ENCODE measurements at places on chromosomes 1 and 21.

GRCh38 chr1:229669333-229669732 lies 43.3 kb downstream of the URB2 start:
- no peak for DNase-seq

GRCh38 chr1:81213279-81213678 lies 587.5 kb upstream of the ADGRL2 start:
- no peak for DNase-seq

- no peak for DNase-seq
Measured at GRCh38 chr1:18938008-18938706, 18.3 kb downstream of the IFFO2 start.

DNA sequence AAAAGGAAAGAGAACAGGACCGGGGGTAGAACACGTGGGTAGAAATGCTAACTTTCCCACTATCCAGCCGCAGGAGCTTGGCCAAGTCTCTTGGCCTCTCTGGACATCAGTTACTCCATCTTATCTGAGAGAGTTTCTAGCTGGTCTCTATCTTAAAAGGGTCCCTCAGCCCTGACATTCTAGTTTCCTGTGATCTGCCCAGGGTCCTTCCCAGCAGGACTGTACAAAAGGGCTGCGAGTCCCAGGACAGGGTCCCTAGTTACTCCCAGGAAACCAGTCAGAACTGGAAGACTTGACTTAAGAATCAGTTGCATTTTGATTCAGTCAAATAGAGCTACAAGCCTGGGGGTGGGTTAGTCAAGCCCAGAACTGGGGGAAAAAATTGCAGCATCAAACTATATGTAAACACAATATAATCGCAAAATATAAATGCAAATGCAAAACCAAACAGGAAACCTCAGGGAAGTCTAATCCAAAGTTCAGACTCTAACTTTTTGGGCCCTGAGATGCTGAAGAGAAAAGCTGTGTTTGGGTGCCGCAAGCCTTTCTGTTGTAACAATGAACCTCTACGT lies 2.9 kb downstream of the ASAP3 start:
- no peak for DNase-seq

DNA sequence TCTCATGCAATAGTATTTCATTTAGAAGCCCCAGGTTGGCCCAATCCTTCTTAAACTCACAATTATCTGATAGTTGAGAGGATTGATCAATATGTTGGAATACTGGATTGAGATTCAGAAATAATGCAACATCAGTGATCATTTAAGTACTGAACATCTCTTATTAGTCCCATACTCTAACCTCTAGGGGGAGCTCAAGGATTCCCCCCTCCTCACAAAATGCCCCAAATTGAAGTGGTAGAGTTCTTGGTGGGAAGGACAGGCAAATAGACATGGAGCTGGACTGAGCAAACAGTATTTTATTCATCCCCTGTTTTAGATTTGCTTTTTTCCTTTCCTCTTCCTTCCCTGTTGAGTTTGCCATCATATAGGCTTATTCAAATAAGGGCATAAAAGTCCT lies 62.8 kb downstream of the NGF start:
- no peak for DNase-seq

GRCh38 chr1:242055749-242056320 lies 56.9 kb upstream of the MAP1LC3C start:
- DNase-seq, result no peak

GRCh38 chr1:91555074-91555730 lies 54.6 kb downstream of the CDC7 start:
- no peak for DNase-seq

DNA sequence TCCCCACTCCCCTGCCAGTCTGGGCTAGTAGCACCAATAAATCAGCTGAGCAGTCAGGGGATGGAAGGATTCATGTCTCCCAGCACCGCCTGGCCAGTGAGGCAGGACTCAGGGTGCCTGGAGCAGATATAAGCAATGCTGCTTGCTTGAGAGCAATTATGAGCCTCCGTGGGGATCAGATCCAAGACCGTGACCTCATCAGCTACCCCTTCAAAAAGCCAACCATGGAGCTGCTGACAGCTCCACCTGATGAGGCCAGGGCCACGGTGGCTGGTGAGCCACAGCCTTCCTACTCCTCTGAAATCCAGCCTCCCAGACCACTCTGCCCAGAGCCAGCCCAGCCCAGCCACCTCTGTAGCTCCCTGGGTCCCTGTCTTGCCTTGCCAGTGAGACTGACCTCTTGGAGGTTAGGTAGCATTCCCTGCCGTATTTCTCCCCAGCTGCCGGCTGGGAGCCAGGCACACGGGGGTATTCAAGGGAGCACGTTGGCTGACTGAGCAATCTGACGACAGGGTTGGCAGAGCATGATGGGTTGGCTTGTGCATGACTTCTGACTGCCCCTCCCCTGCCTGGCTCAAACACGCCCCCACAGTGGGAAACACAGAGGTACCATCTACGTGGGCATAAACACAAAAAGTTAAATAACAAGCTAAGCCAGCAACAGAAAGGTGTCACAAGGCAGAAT lies 28.4 kb downstream of the SYT2 start:
- DNase-seq, result no peak

DNA sequence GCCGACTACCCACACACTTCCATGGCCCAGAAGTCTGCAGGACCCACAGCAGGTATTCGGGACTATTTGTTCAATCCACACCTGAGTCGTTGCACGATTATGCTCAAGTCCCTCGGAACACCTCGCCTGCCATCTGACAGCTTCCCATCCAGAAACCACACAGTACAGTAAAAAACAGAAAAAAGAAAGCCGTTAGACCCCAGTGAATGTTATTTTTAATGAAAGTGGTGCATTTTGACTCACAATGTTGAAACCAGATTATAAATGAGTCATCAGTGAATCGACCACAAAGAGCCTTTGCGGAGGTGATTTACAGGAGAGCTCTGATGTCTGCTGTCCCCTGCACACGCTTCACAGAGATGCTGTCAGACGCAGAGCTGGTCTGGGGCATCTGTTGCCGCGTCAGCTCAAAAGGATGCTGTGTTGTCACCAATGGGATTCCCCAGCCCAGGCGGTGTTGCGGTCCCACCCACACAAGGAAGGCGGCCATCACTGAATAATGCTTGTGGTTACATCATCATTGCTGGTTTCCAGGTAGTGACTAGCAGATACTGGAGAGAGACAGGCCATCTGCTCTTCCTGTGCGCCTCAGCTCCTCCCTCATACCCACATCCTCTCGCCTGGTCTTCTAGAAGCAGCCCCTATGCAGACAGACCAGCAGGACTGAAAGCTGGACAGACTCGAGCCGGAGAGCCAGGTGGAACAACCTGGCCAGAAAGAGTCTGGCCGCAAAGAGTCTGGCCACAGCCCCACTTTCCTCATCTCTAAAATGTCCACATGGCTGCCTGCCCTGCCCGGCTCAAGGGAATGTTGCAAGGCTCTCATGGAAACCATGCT lies 116.8 kb downstream of the TOMM20 start:
- no peak for DNase-seq

DNA sequence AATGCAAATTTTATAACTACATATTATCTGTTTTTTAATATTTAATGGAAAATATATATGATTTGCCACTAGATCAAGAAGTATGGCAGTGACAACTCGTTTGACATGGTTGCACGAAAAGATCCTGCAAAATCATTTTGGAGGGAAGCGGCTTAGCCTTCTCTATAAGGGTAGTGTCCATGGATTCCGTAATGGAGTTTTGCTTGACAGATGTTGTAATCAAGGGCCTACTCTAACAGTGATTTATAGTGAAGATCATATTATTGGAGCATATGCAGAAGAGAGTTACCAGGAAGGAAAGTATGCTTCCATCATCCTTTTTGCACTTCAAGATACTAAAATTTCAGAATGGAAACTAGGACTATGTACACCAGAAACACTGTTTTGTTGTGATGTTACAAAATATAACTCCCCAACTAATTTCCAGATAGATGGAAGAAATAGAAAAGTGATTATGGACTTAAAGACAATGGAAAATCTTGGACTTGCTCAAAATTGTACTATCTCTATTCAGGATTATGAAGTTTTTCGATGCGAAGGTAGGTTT lies 556 bp downstream of the IFI44 start:
- DNase-seq, result no peak

DNA sequence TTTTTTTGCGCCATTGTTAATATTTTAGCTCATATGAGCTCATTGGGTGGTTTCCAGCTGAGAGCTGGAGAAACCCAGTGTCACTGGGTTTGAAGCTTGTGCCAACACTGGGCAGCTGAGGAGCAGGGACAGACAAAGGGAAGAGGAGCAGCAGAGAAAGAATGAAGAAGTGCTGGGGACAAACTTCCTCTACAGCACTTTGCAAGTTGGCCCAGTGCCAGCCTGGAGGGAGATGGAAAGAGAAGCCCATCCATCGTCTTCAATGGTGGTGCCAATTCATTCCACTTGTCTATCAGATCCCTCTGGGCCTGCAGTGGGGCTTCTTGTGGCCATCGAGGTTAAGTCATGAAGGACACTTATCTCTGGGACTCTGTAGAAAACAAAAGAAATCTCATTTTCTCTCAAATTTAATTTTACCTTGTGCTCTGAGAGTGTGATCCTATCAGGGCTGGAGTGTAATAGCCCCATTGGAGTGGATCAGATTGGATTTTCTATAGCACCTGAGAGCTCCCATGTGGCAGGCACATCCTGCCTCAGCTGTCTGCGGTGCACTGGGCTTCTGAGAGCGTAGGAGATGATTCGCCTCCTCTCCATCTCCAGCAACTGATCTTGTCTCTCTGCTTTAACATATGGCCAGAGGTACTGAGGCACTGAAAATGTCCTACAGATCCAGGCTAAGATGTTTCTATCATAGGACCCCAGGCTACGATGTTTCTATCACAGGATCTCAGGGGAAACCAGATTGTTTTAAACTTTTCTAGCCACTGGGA lies 114.7 kb downstream of the TNR start:
- DNase-seq, result no peak

- DNase-seq, result no peak
Measured at GRCh38 chr1:205274041-205274691, 46.4 kb downstream of the TMCC2 start.

- no peak for DNase-seq
Measured at GRCh38 chr1:163144418-163144817, 58.3 kb downstream of the RGS5 start.

- no peak for DNase-seq
Measured at GRCh38 chr1:19940486-19941205, 17.2 kb upstream of the PLA2G2E start.

DNA sequence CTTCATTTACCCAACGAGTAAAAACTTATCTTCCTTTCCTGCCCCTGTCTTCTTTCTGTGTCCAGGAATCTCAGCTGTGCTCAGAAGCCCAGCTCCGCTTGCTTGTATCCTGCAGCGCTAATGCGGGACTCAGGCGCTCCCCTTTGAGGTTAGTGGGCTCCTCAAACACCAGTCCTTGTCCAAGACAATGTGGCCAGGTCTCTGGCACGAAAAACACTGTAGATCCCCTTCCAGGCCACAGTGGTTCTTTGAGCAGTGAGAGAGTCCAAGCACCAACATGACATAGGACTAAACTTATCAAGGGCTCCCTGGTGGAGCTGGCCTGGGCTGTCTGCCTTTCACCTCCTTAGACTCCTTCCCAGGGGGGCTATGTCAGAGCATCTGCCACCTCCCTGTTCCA lies 53.7 kb downstream of the PLD5 start:
- no peak for DNase-seq

GRCh38 chr1:103084181-103084580 lies 24.1 kb downstream of the COL11A1 start:
- no peak for DNase-seq

- no peak for DNase-seq
Measured at GRCh38 chr1:147669469-147670318, 630 bp downstream of the ACP6 start.

DNA sequence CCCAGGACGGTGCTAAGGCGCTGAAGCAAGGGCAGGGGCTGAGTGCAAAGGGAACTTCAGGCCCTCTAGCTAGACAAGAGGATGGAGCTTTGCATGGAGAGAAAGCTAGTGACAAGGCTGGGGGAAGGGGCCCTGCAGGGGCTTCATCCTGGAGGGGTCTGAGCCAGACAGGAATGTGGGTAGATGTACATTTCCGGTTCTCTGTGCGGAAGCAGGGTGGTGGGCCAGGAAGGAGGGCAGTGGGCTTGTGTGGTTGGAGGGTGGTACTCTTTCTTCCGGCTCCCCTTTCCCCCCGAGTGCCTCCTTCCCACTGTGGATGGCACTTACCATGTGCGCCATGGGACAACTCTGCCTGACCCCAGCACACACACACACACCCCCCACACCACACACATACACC lies 1.5 kb downstream of the KISS1 start:
- no peak for DNase-seq

DNA sequence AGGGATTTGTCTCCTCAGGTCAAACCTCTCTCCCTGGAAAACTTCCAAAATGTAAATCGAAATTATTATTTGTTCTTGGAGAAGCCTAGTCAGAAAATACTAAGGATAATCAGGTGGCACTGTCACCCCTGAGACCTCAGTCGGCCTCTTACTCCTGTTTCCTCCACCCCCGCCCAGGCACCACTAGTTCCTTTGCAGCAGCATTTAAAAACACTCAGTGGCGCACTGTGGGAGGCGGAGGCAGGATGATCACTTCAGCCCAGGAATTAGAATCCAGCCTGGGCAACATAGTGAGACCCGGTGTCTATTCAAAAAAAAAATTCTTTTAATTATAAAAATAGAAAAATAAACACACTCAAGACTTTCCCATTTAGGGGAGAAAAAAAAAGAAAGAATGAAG lies 18.0 kb upstream of the IFNAR2 start:
- DNase-seq, result no peak

DNA sequence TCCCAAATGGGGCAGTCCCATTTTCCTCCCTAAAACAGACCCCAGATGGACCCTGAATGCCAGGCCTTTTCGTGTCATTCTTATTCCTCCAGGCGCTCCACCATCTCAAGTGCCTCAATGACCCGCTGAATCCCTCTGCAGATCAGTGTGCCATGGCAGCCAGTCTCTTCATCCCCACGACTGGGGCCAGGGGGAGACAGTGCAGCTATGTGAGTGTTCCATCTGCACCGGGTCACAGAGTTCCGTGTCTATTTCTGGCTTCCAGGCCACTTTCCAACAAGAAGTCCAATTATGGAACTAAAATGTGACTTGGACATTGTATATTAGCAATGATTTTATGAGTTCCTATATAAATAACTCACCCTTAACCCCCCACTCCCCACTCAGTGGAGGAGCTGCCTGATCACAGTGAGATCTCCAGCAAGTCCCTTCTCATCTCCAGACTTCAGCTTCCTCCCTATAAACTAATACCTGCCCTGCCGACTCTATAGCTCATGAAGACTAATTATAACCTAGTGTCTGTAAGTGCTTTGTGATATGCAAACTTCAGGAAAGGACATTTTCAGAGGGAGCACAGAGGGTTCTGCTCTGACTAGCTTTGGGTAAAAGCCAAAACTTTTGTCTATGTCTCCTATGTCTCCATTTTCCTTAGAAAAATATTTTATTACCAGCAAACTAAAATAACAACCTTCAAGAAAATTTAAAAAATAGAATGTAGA lies 56.3 kb upstream of the NFASC start:
- DNase-seq, result no peak

DNA sequence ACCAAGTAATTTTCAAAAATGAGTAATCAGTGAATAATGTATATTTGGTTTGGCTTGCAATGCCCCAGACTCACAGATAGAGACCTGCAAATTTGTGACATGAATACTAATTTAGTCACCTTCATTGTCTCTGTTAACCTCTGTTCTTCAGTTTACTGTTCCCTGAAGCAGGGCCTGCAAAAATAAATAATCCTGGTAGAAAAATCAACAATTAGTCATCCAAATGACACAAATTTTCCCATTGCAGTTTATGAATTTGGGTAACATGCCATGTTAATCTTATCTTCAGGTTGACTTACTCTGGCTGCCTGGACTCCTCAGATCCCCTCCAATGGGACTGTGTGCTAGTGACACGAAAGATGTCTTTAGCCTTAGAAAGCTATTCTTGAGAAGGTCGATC lies 289.5 kb downstream of the PAPPA2 start:
- no peak for DNase-seq
